ENCODE measurements at places on chromosomes 16 and 17. TPM values are rescaled to one million over a fixed set of nuclear protein-coding genes. Genes with fewer than 3 reads are reported as not detected.

- no peaks in the 10 kb centered on the region for H3K36me3 ChIP-seq
- H3K27me3 ChIP-seq: no peaks in the 10 kb centered on the region
- no peak overlapping the region for H3K4me3 ChIP-seq
- no peaks in the 10 kb centered on the region for H3K4me1 ChIP-seq
- H3K27ac ChIP-seq: no peak overlapping the region
- DNase-seq: no peak
These were observed 138.9 kb upstream of the CES5A start for GRCh38 chr16:56013962-56014552.

The ASPA gene
- 27.7 TPM for total RNA-seq

- no peaks in the 10 kb centered on the region for H3K27me3 ChIP-seq
- H3K4me3 ChIP-seq: no peak overlapping the region
- no peaks in the 10 kb centered on the region for H3K4me1 ChIP-seq
- no peak for DNase-seq
- no peaks in the 10 kb centered on the region for H3K36me3 ChIP-seq
- peak overlapping the region; percentile 43 for H3K27ac ChIP-seq
These were observed 170.2 kb downstream of the HS3ST3B1 start for GRCh38 chr17:14471052-14471451.

The HLF gene
- total RNA-seq: 2.5 TPM

GRCh38 chr16:89921702-89922476, 1.3 kb upstream of the TUBB3 start:
- peak overlapping the region; percentile 59 for H3K4me3 ChIP-seq
- peak overlapping the region; percentile 79 for H3K27ac ChIP-seq
- DNase-seq: peak; percentile 69
- H3K4me1 ChIP-seq: peaks cover 25% of the 10 kb centered on the region

The ZG16 gene
- total RNA-seq: 9.9 TPM

The CDRT15 gene
- not detected for total RNA-seq

The MAP2K6 gene
- 12.1 TPM for total RNA-seq

The KRT12 gene
- not detected for total RNA-seq

- no peaks in the 10 kb centered on the region for H3K27me3 ChIP-seq
- H3K4me1 ChIP-seq: peaks cover 5% of the 10 kb centered on the region
- DNase-seq: no peak
- no peak overlapping the region for H3K27ac ChIP-seq
- no peaks in the 10 kb centered on the region for H3K36me3 ChIP-seq
- H3K4me3 ChIP-seq: no peak overlapping the region
These were observed 25.4 kb upstream of the ARHGAP17 start for GRCh38 chr16:25040543-25040942.

- no peaks in the 10 kb centered on the region for H3K27me3 ChIP-seq
- DNase-seq: peak; percentile 18
- no peaks in the 10 kb centered on the region for H3K36me3 ChIP-seq
These were observed 111.4 kb downstream of the METRNL start for GRCh38 chr17:83190601-83191387.

DNA sequence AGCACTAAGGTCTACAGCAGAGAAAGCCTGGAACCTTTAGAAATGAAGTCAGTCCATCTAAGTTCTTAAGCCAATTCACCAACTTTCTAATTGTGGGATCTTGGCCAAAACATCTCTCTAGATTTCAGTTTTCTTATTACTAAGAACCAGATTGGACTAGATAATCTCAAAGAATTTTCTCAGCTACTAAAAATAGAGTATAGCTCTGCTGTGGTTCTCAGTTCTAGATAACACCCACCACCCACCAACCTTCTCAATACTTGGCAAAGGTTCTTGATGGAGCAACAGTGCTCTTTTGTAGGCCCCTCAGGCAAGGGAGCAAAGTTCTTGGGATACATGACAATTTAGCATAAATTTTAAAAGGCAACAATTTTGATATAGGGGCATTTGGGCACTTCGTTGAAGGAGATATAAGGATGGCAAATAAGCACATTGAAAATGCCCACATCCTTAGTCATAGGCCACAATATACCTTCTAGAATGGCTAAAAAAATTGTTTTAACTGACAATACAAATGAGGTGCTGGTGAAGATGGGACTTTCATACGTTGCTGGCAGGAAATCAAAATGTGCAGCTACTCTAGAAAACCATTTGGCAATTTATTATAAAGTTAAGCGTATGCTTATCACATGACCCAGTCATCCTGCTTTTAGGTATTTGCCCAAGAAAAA, 74.4 kb upstream of the TMEM132E start:
- H3K4me3 ChIP-seq: no peak overlapping the region
- H3K36me3 ChIP-seq: no peaks in the 10 kb centered on the region
- no peaks in the 10 kb centered on the region for H3K27me3 ChIP-seq
- no peaks in the 10 kb centered on the region for H3K4me1 ChIP-seq
- DNase-seq: no peak

GRCh38 chr16:56041556-56042140, 149.6 kb upstream of the GNAO1 start:
- H3K4me3 ChIP-seq: no peak overlapping the region
- H3K27ac ChIP-seq: no peak overlapping the region
- no peaks in the 10 kb centered on the region for H3K4me1 ChIP-seq
- no peaks in the 10 kb centered on the region for H3K27me3 ChIP-seq
- no peaks in the 10 kb centered on the region for H3K36me3 ChIP-seq

The SDK2 gene
- total RNA-seq: 1.9 TPM

The SECTM1 gene
- total RNA-seq: 77.8 TPM

GRCh38 chr16:56601325-56601724, 7.1 kb upstream of the MT2A start:
- no peaks in the 10 kb centered on the region for H3K36me3 ChIP-seq
- H3K4me1 ChIP-seq: no peaks in the 10 kb centered on the region
- H3K4me3 ChIP-seq: no peak overlapping the region
- no peaks in the 10 kb centered on the region for H3K27me3 ChIP-seq
- H3K27ac ChIP-seq: no peak overlapping the region
- DNase-seq: no peak

GRCh38 chr16:3389663-3390338, 11.0 kb downstream of the ZSCAN32 start:
- DNase-seq: no peak
- no peak overlapping the region for H3K4me3 ChIP-seq
- H3K4me1 ChIP-seq: no peaks in the 10 kb centered on the region
- H3K27me3 ChIP-seq: no peaks in the 10 kb centered on the region
- no peak overlapping the region for H3K27ac ChIP-seq

DNA sequence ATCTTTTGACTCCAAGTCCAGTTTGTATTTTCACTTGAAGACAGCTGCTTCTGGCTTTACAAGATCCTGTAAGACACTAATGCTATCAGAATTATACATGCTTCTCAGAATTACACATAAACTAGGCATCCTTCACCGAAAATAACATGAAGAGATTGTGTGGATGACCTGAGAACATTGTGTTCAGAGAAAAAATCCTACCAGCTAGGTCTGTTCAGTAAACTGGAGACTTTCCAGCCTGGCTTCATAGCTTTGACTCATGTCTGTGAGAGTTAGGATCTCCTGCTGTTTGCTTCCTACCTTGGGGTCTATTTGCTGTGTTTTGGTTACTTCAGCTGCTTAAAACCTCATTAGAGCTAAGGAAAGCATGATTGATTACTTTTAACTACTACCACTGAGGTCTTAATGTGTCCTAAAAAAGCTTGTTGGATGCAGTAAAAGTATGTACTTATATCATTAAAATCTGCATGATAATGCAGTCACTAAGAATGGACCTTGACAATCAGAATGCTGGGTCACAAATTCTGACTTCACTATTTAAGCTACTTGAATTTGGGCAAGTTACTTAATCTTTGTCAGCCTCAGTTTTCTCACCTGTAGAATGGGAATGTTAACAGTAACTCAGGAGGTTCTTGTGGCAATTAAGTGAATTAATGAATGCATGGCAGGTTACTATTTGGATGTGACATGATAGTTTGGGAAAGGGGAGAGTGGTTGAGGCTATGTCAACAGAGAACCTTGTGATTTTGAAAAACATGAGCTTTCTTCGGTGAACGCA, 8.0 kb upstream of the MYH13 start:
- H3K27ac ChIP-seq: no peak overlapping the region
- DNase-seq: no peak
- no peaks in the 10 kb centered on the region for H3K27me3 ChIP-seq
- H3K36me3 ChIP-seq: no peaks in the 10 kb centered on the region

- peak within 1 kb of the TSS; percentile 100 for H3K27ac ChIP-seq
- peak; percentile 96 for DNase-seq
- H3K36me3 ChIP-seq: peaks cover 27% of the 10 kb centered on the region
- H3K27me3 ChIP-seq: no peaks in the 10 kb centered on the region
- H3K4me3 ChIP-seq: peak within 1 kb of the TSS; percentile 99
These were observed at the start of gene DUSP3 for GRCh38 chr17:43778337-43779144. TSS of gene DUSP3 (minus strand) at chr17:43778977. CDS start at chr17:43778924, 53 bp downstream.

DNA sequence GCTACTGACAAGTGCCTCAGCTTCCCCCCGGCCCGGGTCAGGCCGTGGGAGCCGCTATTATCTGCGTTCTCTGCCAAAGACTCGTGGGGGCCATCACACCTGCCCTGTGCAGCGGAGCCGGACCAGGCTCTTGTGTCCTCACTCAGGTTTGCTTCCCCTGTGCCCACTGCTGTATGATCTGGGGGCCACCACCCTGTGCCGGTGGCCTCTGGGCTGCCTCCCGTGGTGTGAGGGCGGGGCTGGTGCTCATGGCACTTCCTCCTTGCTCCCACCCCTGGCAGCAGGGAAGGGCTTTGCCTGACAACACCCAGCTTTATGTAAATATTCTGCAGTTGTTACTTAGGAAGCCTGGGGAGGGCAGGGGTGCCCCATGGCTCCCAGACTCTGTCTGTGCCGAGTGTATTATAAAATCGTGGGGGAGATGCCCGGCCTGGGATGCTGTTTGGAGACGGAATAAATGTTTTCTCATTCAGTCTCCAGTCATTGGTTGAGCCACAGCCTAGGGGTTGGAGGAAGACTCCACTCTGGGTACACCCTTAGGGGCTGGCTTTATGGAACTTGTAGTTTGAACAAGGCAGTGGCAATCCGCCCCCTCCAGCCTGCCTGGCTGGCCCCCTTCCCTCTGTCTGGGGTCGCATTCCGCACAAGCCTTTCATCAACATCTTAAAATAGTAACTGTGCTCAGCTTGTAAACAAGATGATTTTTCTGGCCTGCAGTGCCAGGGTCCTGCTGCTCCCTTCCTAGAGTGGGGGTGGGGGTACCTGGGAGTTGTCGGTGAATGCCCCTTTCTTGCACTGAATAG, 4.1 kb downstream of the SYNGR2 start:
- peak overlapping the region; percentile 86 for H3K27ac ChIP-seq
- peaks cover 16% of the 10 kb centered on the region for H3K36me3 ChIP-seq
- no peak overlapping the region for H3K4me3 ChIP-seq

The SOST gene
- total RNA-seq: not detected

The C17orf50 gene
- total RNA-seq: not detected

GRCh38 chr16:11651796-11652195, 16.5 kb upstream of the SNN start:
- no peaks in the 10 kb centered on the region for H3K4me1 ChIP-seq
- DNase-seq: no peak
- no peak overlapping the region for H3K27ac ChIP-seq

DNA sequence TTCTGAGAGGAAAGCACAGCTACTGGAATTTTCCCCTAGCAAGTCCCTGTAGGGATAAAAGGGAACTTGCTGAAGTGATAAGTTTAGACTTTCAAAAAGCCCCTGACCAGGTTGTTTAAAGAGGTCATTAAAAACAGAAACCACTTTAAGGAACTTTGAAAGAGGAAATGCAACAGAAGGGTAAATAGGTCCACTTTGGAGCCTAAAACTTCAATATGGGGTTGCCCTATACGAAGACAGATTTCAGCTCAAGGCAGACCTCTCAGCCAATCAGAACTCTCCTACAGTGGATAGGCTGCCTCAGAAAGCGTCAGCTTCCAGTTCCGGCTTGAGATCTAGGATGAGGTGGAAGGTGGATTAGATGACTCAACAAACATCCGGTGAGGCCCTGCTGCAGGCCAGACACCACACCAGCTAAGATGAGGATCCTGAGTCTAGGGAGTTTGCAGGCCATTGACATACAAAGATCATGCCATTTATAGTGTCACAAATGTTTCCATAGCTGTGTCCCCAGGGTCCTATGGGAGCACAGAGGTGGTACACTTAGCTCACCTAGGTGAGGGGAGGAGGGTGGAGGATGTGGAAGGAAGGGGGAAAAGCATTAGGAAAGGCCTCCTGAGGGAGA, 7.9 kb upstream of the MFSD6L start:
- H3K27ac ChIP-seq: peak overlapping the region; percentile 64
- no peak for DNase-seq
- H3K4me3 ChIP-seq: no peak overlapping the region
- H3K36me3 ChIP-seq: no peaks in the 10 kb centered on the region
- no peaks in the 10 kb centered on the region for H3K27me3 ChIP-seq
- no peaks in the 10 kb centered on the region for H3K4me1 ChIP-seq

The TEKT1 gene
- not detected for total RNA-seq

DNA sequence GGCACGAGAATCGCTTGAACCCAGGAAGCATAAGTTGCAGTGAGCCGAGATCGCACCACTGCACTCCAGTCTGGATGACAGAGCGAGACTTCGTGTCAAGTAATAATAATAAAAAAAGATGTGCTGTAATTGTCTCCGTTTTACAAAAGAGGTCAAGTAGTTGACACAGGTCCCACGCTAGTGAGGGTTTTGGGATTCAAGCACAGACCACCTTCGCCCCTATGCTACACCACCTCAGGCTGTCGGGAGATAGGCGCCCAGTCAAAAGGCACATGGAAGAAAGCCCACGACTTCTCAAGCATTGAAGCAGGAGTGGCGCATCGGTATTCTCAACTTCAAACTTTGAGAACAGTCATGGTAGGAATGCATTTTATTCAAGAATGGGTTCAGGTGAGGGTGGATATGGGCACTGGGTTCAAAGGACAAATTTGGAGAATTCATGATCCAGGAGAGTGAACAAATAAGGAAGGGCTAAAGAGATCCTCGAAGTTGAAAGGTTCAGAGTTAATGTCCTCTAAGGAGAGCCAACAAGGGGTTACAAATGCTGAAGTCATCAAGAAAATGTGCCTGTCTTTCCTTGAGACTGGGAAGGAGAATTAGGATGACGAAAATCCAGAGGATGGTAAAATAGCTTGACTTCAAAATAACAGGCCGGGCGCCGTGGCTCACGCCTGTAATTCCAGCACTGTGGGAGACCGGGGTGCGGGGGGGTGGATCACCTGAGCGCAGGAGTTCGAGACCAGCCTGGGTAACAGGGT, 1.4 kb upstream of the AMZ2 start:
- no peak for DNase-seq
- no peaks in the 10 kb centered on the region for H3K27me3 ChIP-seq
- H3K4me1 ChIP-seq: peaks cover 13% of the 10 kb centered on the region
- no peak overlapping the region for H3K4me3 ChIP-seq
- H3K36me3 ChIP-seq: no peaks in the 10 kb centered on the region

- no peak overlapping the region for H3K4me3 ChIP-seq
- no peaks in the 10 kb centered on the region for H3K36me3 ChIP-seq
- H3K4me1 ChIP-seq: peaks cover 13% of the 10 kb centered on the region
- peak; percentile 73 for DNase-seq
- H3K27me3 ChIP-seq: no peaks in the 10 kb centered on the region
These were observed 167.7 kb downstream of the XYLT1 start for GRCh38 chr16:17303101-17303500.

GRCh38 chr16:19704321-19705145, 13.5 kb downstream of the KNOP1 start:
- no peak overlapping the region for H3K4me3 ChIP-seq
- H3K36me3 ChIP-seq: no peaks in the 10 kb centered on the region
- DNase-seq: no peak
- H3K27ac ChIP-seq: peak overlapping the region; percentile 25
- H3K4me1 ChIP-seq: peaks cover 15% of the 10 kb centered on the region
